CD4-positive, alpha-beta T cell (primary cell): ENCODE measurements at places on chromosomes 6 and 20.

DNA sequence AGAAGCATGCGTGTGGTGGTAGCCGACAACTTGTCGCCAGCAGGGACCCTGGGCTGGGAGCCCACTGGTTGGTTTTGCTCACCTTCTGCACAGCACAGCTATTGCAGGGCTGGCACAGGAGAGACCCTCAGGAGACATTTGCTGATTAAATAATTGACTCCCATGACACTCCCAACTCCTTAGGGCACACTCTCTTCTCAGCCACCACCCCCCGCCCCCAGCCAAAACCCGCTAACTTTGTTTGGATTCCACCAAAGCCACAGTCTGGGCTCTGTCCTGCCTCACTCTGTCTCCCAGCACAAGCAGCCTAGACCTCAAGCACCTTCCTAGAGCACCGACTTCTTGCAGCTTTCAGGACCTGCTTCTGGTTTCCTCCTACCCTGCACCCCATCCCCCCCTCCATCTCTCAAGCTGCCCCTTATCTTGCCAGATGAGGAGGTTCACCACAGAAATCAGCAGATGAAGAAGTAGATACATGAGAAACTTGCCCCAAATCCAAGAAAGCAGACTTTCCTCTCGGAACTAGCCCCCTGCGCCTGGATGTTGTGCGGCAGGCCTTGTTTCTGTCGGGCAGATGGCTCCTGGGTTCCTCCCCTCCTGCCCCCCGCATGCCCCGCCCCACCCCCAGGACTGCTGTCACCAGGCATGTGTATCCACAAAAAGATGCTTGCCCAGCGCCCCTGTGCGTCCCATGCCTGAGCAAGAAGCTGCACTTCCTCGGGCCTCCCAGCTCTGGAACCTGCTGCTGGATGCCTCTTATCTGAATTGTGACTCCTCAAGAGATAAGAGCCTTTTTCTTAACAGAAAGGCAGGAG is 35.0 kb upstream of the CD93 start:
- no peak for DNase-seq

- DNase-seq = no peak
These were observed 231.2 kb upstream of the PMEPA1 start for GRCh38 chr20:57940868-57941522.

DNA sequence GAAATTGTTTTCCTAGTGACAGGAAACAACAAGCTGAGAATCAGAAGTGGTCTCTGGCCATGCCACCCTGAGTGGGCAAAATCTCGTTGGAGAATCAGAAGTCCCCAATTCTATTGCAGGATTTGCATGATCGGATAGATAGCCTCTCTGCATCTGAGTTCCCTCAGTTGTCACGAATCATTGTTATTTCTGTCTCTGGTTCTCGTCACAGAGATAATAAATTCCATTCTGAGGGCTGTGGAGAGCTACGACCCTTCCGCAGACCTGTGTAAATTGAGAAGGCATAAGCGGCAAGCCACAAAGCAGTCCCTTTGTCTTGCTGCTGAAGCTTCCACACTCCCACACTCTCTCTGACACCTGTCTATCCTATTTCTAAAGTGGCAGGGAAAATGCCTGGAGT is 102.4 kb upstream of the CNR1 start:
- no peak for DNase-seq

DNA sequence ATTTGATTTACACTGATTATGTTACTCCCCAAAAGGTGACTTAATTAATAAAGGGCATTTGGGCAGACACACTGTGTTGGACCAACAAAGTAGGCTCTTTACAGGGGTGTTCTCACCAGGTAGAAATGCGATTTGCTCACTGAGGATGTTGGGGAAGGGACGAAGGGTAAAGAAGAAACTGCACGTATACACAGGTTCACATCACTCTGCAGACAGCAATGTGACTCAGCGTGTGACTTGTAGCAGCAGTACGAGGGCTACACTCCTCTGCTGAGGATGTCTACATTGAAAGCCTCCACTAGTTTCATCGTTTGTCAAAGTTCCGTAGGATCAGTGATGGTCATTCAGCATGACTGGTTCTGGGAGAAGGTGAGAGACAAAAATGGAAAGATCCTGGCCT is 52.7 kb upstream of the TMEM181 start:
- no peak for DNase-seq

GRCh38 chr20:62198496-62198895 is 15.7 kb downstream of the MTG2 start:
- DNase-seq = no peak

DNA sequence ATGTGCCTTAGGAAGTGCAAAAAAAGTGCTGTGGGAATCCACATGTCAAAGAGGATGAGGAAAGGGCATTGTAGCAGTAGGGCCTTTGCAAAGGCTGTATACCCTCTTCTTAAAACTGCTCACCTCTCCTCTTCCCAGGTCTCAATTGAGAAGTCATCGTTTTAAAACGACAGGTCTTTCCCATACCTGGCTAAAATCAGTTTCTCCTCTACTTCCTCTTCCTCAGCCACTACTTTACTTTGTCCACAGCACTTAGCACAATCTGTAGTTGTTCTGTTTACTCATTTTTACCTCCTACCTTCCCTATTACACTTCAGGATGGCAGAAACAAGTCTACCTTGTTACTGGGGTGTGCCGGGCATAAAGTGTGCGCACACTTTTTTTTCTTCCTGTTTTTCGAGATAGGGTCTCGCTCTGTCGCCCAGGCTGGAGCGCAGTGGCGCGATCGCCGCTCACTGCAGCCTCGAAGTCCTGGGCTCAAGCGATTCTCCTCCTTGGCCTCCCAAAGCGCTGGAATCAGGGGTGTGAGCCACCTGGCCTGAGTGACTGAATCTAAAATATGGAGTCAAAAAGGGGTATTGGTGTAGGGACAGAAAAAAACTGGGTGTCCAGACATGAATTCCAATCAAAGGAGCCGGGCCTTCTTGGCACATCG is 9.8 kb upstream of the ELOVL5 start:
- DNase-seq = no peak

DNA sequence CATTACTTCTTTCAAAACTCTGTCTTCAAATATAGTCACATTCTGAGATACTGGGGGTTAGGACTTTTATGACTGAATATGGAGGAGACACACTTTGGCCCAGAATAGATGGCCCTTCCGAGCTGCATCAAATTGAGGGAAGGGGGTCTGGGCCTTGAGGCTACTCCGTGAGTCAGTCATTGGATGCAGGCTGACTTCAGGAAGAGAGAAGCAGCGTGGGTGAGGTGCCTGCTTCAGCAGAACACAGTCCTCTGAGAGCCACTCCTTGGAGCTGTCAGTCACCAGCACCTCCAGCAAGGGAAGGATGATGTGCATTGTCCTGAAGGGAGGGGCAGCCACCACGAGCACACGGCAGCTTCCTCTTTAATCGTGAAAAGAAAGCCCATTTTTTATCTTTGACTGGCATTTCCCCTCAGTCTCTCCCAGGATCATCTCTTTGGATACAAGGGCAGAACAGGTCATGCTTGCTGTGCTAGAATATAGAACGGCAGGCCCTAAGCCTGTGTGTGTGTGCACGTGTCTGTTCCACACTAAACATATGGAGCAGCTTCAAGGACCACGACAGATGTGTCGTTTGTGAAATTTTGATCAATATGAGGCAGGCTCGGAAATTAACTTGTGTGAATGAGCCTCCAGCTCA is 721.6 kb downstream of the KIF16B start:
- no peak for DNase-seq

DNA sequence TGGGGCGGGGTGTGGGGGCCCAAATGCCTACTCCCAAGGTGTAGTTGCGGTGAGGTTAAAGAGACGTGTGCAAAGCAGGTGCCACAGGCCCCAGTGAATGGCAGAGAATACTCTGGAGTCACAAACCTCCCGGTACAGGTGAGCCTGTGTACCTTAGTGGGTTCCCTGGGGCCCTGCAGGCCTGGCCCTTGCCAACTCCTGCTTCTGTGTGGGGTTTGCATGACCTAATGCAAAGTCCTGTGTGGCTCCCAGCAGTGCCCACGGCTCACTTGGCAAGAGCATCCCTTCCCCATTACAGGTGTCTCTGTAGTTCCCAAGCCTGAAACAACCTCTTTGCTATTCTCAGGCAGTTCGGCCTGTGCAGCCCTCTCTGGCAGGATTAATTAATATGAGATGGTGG is 17.5 kb downstream of the SPDEF start:
- DNase-seq = no peak

- DNase-seq = peak; percentile 77
These were observed 2.0 kb downstream of the MYB start for GRCh38 chr6:135183002-135183531.

GRCh38 chr6:68640491-68640835 is 5.4 kb downstream of the ADGRB3 start:
- DNase-seq = no peak

GRCh38 chr20:44810061-44810390 is 320 bp downstream of the RIMS4 start:
- DNase-seq = no peak

DNA sequence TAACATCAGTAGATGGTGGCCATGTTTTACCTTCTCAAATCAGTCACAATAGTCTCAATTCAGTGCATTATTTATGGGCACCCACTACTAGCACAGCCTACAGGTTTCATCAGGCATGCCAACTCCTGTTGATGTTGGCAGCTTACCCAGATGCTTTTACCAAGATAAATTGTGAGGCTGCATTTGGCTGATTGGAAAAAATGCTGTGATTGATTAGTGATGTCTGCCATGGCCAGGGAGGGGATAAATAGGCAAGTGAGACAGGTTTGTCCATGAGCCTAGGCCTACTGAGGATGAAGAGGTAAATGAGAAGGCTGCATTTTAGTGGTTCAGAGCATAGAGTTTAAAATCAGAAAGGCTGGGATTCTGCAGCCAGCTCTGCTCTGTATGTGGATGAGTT is 227.1 kb downstream of the NFATC2 start:
- no peak for DNase-seq

DNA sequence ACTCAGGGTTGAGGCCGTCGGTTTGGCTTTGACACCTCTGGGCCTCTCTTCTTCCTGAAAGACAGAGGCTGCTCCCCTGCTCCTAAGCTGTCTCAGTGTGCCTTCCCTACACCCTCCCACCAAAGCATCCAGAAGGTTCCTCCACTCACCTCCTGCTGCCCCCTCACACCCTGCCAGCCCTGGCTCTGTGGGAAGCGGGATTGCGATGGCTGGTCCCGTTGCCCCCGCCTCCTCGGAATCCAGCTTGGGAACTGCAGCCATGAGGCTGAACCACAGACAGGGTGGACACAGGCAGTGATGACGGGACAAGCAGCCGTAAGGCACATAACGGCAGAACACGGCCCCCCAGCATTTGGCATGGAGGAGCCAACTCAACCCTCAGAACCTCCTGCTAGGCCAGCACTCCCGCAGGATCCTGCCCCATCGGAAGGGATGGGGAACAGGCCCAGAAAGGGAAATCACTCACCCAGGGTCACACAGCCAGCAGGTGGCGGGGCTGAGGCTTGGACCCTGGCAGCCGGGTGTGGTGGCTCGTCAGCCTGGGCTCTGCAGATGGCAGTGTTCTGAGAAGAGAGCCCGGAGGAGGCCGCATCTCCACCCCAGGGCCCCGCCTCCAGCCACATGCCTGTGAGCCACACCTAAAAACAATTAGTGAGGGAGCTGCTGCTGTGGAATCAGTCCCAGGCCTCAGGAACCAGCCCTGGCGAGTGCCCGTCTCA is 139.6 kb downstream of the PHACTR3 start:
- DNase-seq = no peak

DNA sequence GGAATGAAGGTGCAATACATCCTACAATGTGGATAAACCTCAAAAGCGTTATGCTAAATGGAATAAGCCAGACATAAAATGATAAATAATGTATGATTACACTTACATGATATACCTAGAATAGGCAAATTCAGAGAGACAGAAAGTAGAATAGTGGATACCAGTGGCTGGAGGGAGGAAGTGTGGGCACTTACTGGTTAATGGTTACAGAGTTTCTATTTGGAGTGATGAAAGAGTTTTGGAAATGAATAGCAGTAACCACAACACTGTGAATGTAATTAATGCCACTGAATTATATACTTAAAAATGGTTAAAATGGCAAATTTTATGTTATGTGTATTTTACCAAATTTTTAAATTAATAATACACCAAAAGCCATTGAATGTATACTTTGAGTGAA is 71.4 kb upstream of the CST7 start:
- DNase-seq = no peak

GRCh38 chr20:46648903-46649649 is 2.2 kb downstream of the SLC13A3 start:
- no peak for DNase-seq
